Omental fat pad (tissue), 4 donors: ENCODE measurements at places on chromosomes 5 and 9.

GRCh38 chr9:130140706-130141105 is 31.5 kb upstream of the NCS1 start:
- DNase-seq, result no peak

- no peak for DNase-seq
These were observed 25.0 kb upstream of the IL17B start for GRCh38 chr5:149403923-149404745.

- no peak for DNase-seq
These were observed 20.2 kb downstream of the FANCC start for GRCh38 chr9:95297316-95297715.

- DNase-seq, result no peak
These were observed 279.2 kb downstream of the NSG2 start for GRCh38 chr5:174324680-174325079.

DNA sequence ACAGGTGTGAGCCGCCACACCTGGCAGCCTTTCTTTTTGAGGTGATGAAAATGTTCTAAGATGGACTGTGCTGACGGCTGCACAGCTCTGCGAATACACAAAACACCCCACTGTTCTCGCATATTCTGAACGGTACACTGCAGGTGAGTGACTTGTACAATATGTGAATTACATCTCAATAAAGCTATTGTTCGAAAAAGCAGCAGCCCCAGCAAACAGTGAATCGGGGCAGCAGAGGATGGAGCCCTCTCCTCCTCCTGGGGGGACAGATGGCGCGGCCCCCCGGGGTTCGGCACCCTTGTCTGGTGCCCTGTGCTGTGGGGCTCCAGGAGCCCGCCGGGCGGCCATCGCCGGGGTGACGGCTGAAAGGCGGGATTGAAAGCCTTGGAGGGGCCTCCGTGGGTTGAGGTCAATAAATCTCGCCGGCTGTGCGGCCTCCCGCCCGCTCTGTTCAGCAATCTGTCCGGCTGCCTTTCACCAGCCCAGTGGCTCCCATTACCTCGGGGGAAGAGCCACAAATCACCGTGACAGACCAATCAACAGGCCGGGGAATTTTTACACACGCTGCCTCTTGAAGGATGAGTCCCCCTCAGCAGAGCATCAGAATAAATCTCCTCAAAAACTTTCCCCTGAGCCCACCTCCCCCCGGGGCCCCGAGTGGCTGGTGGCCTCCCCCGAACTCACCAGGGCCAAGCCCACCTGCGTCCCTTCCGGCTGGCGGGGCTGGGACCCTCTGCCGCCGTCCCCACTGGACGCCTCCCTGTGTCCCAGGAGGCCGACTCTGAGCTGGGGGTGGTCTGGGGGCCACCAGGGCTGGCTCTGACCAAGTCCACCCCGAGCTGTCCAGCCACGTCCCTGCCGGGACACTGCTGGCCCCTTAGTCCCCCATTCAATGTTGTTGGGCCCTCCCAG is 37.8 kb upstream of the TMEM250 start:
- DNase-seq, result no peak

DNA sequence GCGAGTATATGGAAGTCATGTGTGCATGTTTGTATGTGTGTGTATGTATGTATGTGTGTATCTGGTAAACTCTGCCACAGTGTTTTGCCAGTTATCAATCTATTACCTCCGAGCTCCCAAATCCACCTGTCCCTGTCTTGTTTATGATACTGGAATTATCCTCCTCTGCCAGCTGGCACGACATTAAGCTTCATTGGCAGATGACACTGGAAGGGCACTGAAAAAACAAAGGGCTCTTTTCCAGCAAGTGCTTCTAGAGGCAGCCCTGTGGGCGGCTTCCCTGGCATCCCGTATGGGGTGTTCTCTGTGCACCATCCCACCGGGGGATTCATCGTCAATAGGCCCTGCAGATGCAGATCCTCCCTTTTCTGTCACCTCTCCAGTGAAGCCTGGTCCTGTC is 221.5 kb downstream of the MSX2 start:
- no peak for DNase-seq

DNA sequence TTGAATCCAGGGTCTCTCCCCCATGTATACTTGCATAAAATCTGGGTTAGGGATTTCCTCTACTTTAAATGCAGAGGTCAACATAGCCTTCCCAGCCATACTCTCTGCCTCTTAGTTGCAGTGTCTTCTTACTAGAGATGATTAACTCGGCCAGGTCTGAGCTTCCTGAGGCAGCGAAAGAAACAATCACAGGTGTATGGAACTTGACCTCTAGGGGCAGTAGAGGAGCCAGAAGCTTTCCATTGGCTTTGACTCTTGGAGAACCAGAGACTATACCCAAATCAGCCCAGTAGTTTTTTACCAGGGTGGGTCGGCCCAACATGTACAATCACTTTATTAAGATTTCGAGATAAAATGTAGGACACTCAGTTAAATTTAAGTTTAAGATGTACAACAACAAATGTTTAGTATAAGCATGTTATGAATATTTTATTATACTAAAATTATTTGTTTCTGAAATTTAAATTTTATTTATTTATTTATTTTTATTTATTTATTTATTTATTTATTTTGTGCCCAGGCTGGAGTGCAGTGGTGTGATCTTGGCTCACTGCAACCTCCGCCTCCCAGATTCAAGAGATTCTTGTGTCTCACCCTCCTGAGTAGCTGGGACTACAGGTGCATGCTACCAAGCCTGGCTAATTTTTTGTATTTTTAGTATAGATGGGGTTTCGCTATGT is 48.0 kb upstream of the DMRT3 start:
- no peak for DNase-seq

DNA sequence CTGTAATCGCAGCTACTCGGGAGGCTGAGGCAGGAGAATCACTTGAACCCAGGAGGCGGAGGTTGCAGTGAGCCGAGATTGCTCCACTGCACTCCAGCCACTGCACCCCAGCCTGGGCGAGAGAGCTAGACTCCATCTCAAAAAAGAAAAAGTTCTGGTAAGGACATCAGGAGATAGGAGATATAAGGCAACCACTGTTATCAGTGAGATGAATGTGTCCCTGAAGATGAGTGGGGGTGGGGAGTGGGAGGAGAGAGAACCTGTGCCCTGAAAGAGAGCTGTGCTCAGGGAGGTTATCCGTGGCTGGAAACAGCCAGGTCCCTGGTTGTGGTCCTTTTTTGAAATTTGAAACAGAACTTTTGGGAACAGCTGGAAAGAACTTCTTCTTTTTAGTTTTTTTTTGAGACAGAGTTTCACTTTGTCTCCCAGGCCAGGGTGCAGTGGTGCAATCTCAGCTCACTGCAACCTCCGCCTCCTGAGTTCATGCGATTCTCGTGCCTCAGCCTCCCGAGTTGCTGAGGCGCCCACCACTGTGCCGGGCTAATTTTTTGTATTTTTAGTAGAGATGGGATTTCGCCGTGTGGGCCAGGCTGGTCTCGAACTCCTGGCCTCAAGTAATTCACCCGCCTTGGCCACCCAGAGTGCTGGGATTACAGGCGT is 2.6 kb downstream of the PTPA start:
- DNase-seq, result no peak

DNA sequence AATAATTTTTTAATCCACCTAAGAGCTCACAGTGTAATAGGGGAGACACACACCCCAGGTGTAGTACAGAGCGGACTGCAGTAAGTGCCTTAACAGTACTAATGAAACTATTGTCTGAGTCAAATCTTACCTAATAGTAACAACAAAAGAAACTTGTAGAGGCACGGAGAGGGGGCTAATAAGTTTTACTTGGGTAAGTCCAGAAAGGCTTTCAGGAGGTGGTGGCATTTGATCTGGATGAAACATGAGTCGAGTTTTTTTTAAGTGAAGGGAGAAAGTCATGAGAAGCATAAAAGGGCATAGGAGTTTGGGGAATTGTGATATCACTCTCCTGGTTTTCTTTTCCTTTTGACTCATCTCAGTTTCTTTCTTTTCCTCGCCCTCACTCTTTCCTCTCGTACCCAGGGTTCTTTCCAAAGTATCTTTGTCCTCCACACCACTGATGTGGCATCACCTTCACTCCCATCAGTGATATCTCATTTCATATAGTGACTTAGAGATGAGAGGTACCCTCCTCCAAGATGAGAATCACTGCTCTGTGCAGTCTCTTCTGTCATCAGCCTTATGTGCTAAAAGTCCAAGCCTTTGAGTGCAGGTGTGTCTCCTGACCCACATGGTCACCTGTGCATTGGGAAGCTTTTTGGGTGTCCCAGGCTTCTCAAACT is 2.0 kb downstream of the CTNNA1 start:
- DNase-seq, result no peak

DNA sequence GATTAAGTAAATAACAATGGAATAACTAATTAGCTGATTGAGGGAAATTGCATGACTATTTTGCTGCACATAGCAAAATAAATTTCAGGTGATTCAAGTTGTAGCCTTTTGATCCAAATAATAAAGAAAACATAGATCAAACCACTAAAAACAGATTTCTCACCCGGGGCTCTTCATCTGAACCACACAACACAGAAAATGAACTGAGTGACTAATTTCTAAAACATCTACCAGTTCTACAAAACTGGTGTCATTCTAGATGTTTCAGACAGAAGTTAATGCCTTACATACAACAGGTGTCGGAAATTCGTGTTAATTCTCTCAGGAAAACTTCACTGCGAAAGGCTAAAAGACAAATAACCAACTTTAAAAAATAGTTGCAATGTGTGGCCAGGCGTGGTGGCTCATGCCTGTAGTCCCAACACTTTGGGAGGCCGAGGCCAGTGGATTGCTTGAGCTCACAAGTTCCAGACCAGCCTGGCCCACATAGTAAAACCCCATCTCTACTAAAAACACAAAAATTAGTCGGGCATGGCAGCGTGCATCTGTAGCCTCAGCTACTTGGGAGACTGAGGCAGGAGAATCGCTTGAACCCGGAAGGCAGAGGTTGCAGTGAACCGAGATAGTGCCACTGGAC is 6.9 kb downstream of the PROP1 start:
- DNase-seq, result no peak

DNA sequence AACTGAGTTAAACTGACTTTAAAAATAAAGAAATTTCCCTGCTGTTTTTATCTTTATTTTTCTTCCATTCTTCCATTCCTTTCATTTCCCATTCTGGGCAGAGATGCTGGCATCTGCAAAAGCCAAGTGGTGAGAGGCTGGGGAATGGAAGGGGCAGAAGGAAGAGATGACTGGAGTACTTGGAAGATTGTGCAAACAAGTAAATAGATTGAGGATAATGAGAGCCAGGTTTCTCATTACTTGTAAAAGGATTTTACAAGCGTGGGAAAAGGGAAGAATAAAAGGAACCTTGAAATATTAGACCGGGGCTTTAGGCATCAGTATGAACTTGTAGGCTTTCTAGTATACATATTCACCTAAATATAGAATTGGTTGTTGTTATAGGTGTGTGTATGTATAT is 341.2 kb downstream of the CAAP1 start:
- no peak for DNase-seq

DNA sequence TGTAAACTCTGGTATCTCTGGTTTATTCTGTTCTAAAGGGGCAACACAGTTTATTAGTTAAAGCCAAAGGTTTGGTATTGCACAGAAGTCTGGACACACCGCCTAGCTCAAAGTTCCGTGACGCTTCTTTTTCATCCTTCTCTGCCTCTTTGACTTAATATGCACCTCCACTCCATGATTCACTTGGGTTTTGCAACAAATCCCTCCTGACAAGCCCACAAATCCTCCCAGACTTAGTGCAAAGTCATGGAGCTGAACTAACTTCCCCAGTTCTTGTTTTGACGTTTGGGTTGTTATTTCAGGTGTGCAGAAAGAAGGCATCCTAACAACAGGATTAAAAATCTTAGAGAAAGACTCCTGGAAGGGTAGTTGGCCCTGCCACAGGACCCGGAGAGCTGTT is 441.6 kb upstream of the DMAC1 start:
- DNase-seq, result no peak

DNA sequence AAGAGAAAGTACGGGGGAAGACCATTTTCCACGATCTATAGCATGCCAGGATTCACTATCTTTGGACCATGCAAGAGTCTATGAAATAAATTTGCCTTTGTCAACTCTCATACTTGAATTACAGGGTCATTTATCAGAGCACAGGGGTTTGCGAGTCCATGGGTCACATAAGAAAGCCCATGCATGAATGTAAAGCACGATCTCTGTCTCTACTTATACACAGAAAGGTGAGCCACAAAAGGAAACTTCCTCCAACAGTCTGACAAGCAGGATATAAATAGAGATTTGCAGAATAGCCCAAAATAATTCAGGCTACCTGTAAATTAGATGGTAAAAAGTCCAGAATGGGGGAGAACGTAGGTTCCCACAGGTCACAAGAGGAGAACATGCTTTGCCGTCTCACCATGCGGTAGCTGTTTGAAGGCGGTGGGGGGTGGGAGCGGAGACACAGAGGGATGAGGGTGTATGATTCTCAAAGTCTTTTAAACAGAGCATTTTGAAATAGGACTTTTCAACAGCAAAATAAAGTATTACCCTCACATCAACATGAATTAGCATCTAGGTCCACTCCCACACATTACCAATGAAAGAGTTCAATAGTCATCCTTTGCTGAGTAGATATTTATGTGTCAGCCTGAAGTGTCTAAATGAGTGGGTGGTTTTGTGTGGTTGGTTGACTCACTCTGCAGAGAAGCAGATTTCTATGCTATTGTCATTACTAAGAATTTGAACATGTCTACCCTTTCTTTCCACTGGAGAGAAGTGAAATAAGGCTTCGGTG is 279.7 kb downstream of the EBF1 start:
- DNase-seq, result no peak

DNA sequence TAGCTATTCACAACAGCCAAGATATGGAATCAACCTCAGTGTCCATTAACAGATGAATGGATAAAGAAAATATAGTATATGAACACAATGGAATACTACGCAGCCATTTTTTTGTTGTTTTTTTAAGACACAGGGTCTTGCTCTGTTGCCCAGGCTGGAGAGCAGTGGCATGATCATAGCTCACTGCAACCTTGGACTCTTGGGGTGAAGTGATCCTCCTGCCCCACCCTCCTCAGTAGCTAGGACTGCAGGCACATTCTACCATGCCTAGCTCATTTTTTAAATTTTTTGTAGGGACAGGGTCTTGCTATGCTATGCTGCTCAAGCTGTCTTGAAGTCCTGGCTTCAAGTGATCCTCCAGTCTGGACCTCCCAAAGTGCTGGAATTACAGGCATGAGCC is 38.5 kb downstream of the CERT1 start:
- DNase-seq, result no peak

- no peak for DNase-seq
These were observed 106.2 kb upstream of the SLC24A2 start for GRCh38 chr9:19895006-19895405.

DNA sequence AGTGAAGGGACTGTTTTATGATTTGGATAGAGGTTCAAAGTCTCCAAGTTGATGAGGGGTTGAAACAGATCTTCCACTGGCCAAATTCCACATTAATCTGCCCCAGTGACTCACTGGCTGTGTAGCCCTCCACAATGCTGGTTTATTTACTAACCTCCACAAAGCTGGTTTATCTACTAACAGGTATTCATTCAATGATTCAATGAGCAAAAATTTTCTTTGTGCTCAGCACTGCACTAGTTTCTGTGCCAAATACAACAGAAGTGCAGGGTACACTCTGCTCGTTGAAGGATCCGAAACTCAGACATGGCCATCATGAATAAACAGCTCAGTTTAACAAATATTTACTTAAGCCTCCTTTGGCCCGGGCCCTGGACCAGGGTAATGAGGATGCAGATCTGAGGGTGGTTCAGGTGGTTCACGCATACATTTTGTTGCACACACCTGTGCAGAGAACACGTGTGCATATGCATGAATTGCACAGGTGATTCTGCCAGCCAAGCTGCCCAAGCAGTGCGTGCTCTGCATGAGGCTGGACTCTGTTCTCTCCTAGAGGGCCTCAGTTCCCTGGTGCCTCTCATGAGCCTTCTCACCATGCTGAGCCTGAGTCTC is 71.0 kb downstream of the SH3PXD2B start:
- DNase-seq, result no peak
